CD4-positive, alpha-beta T cell treated with Interferon alpha-2 for 1 hour (primary cell): ENCODE measurements at places on chromosomes 4 and X.

- no peak for DNase-seq
These were observed 111.6 kb downstream of the BTC start for GRCh38 chr4:74682567-74683359.

DNA sequence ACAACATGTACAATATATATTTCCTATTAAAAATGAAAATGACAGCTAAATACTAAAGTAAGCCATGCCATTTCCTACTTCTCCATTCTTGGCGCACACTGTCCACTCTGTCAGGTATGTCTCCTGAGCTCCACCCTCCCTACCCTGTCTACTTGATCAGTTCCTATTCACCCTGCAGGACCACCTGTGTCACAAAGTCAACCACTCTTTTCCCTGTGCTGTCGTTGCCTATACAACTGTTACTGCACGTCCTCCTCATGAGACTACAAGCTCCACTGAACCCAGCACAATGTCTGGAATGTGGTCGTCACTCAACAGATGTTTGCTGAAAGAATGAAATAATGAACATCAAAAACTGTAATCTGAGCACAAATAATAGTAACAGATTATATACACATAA lies 54.9 kb downstream of the SLC9A7 start:
- no peak for DNase-seq

DNA sequence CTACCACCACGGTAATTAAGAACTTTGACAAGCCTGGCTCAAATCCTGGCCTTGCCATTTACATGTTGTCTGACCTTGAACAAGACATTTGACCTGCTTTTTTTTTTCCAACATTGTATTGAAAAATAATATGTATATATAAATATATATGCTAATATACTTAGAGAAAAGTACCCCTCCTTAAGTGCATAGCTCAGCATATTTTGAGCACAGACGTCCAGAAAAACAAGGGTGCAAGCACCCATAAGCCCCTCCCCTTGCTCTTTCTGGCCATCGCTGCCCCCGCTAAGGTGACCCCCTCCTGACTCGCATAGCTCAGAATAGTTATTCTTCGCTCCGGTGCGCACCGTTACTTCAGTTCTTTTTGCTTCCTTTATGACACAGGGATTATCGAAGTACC lies 742.0 kb upstream of the FRG1 start:
- DNase-seq: no peak

DNA sequence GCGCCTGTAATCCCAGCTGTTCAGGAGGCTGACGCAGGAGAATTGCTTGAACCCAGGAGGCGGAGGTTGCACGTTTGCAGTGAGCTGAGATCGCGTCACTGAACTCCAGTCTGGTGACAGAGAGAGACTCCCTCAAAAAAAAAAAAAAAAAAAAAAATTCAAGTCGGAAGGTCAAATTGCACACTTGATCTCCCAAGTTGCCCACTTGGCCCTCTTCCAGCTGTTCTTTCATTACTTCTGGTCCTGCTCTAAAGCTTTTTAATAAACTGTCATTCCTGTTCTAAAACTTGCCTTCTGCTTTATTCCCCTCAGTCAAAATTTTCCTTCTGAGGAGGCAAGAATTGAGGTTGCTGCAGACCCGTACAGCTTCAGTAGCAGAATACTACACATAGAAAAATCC lies 2358.0 kb downstream of the ARAP2 start:
- no peak for DNase-seq

GRCh38 chrX:15107367-15107988 lies 162.4 kb downstream of the ASB9 start:
- no peak for DNase-seq
